IMR-90 (cell line): ENCODE measurements at places on chromosomes 5 and 9. TPM values are rescaled to one million over a fixed set of nuclear protein-coding genes. Genes with fewer than 3 reads are reported as not detected.

GRCh38 chr9:93824386-93825294, 130.5 kb downstream of the BARX1 start:
- DNase-seq = no peak

DNA sequence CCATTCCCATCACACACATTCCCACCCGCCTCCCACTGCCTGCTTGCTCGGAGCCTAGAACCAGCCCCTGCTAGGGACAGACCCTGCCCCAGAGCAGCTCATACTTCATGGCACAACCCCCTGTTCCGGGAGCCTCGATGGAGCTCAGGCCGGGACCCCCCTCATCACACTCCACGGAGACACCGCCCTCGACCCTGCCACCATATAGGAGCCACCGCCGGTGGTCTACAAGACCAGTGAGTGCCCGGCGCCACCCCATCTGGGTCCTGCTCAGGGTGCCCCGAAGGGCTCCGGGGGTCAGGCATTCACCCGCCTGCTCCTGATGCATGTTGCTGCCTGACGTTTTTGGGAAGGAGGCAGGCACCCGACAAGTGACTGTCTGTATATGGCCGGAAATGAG, 65.5 kb upstream of the RXRA start:
- DNase-seq = no peak

Gene IL31RA
- 0.34 and 0.39 TPM in 2 replicates for polyA plus RNA-seq

Gene PCDHGA10
- 3.4 TPM in 2 replicates for polyA plus RNA-seq

- DNase-seq = no peak
Observed at GRCh38 chr5:22354956-22355355, 498.2 kb downstream of the CDH12 start.

Gene SLC36A2
- polyA plus RNA-seq = not detected in 2 replicates

GRCh38 chr9:129609486-129610212, 11.3 kb downstream of the C9orf50 start:
- DNase-seq = no peak

Gene PCDHGA5
- 1.3 and 1.4 TPM in 2 replicates for polyA plus RNA-seq
